GM18507 (cell line): ENCODE measurements at places on chromosomes 16 and 17.

DNA sequence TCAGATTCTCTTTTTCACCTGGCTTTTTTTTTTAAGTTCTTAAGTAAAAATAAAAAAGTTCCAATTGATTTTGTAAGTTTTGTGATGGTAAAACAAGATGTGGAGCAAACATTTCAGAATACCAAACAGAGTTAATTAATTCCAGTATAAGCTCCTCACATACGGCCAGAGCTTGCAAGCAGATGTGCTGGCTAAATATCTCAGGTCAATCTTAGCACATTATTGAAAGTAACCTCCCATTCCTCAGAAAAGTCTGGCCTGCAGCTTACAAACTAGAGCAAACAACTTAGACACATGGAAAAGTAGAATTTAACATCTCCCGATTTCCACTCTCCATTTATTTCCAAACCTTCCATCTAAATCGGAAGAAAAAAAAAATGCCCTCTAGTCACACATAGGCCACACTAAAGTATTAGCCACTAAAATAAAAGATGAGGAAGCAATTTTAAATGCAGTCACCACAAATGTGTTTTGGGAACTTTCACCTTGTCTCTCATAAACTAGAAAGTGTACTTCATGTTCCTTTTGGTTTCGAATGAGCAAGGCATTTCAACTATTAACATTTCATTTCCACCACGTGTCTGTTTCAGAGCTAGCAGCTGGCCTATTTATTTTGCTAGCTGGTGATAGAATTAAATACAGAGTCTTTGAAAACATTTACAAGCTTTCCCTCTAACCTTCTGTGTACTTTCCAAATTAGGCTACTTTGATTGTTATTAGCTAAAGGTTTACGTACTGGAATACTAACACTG, 143.3 kb downstream of the STX8 start:
- peak; percentile 29 for DNase-seq

DNA sequence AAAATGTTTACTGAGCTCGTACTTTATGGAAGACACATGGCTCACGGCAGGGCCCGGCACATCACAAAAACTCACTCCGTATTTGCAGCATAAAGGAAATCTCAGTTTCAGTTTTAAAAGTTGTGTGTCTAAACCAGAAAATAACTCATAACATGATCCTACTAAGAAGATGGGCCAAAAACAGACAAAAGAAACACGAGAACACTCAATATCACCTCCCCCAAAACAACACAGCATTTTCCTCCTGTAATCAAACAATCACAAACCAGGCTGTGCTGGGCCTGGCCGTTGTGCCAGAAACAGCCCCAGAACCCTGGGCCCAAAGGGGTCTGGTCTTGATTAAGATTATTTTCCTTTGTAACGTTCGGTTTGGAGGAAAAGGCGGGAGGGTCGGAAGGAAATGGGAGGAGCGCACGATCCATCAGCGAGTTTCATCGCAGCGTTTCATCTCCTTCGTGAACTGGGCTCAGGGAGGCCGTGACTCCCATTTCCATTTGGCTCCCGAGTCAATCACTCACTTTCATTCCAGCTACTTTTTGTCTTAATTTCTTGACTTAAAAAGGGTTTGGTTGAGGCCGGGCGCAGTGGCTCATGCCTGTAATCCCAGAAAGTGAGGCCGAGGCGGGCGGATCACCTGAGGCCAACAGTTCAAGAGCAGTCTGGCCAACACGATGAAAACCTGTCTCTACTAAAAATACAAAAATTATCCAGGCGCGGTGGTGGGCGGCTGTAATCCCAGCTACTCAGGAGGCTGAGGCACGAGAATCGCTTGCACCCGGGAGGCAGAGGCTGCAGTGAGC, 61.4 kb downstream of the NXN start:
- no peak for DNase-seq

- DNase-seq, result peak; percentile 78
These were observed 1.4 kb downstream of the NR1D1 start for GRCh38 chr17:40098846-40099618.

- DNase-seq, result no peak
These were observed at the start of gene CD19 for GRCh38 chr16:28931801-28932225. Gene CD19 (plus strand): TSS chr16:28931971. CDS start chr16:28932001, 30 bp downstream.
